WERI-Rb-1 (cell line): ENCODE measurements at places on chromosomes 7 and 10.

DNA sequence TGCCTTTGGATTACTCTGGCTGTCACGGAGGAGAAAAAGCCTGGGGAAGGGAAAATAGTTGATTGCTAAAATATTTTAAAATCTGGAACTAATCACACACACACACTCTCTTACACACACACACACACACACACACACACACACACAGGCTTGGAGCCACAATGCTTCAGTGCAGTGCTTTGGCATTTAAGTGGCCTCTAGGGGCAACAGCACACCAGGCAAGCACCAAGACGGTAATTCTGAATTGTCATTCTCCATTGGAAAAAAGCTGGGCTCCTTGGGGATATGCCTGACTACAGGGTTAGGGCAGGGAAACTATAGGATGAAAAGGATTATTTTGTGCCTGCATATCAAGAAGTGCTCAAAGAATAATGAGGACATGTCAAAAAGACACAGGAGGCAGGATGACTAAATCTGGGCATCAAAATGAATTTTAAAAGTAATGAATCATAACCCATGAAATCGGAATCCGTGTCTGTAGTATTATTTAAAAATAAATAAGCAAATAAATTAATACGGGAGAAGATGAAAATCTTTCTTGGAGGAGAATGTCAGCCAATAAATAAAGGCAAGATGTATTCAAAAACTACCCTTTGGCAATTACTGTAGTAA is 30.4 kb upstream of the DDC start:
- DNase-seq, result peak; percentile 61

- no peak for DNase-seq
Measured at GRCh38 chr7:25583621-25584020, 355.3 kb upstream of the NPVF start.

DNA sequence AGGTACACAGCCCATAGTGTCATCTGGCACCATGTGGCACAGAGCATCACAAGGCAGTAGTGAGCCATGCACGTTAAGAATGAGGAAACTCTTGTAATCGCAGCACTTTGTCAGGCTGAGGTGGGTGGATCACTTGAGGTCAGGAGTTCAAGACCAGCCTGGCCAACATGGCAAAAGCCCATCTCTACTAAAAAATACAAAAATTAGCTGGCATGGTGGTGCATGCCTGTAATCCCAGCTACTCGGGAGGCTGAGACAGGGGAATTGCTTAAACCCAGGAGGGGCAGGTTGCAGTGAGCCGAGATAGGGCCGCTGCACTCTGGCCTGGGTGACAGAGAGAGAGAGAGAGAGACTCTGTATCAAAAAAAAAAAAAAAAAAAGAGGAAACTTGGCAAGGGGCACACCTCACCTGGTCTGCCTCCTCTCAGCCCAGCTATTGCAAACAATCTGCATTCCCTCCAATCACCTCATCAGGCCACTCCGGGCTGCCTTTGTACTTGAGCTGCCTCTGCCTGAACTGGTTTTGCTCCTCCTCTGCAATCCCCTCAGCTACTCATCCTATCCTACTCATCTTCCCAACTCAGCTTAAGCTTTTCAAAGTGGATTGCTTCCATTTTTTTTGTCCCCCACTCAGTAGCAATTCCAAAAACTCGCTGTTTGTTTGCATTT is 46.0 kb upstream of the OPTN start:
- no peak for DNase-seq

- DNase-seq, result peak; percentile 37
Measured at GRCh38 chr7:14734839-14735321, 167.7 kb downstream of the DGKB start.

DNA sequence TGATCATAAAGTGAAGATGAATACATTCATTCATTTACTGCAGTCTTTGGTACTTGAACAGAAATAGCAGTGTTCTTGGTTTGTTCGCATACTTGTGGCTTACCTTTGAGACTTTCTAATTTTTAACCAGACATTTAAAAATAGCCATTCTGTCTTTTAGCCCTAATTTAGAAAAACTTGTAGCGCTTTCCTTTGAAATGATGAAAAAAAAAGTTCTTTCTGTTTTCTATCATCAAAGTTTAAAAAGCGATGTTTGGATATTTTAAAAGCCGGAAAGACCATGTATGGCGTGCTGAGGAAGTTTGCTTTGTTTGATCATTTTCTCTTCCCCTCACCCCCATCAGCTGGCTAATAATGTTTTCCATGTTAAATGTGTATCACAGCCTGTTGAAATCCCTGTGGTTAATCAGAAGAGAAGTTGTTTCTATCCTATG is 116.3 kb downstream of the CUX1 start:
- DNase-seq, result no peak

DNA sequence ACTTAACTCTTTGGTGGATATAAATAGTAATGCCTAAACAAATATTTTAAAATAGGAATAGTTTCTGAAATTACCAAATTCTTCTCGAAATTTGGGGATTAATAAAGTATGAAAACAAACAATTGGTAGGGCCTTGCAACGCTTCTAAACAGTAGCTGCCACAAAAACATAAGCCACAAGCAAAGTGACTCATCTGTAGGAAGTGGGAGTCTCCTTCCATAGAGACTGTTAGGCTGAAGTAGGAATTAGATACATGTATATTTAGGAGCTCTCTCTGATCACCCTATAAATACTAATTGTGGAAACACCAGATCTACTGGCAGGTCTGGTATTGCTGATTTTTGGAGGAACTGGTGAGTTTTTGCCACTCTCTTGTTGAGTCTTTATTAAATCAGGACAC is 5.7 kb upstream of the LMOD2 start:
- DNase-seq, result no peak

GRCh38 chr7:127392182-127392565 is 334 bp downstream of the ZNF800 start:
- peak; percentile 53 for DNase-seq

DNA sequence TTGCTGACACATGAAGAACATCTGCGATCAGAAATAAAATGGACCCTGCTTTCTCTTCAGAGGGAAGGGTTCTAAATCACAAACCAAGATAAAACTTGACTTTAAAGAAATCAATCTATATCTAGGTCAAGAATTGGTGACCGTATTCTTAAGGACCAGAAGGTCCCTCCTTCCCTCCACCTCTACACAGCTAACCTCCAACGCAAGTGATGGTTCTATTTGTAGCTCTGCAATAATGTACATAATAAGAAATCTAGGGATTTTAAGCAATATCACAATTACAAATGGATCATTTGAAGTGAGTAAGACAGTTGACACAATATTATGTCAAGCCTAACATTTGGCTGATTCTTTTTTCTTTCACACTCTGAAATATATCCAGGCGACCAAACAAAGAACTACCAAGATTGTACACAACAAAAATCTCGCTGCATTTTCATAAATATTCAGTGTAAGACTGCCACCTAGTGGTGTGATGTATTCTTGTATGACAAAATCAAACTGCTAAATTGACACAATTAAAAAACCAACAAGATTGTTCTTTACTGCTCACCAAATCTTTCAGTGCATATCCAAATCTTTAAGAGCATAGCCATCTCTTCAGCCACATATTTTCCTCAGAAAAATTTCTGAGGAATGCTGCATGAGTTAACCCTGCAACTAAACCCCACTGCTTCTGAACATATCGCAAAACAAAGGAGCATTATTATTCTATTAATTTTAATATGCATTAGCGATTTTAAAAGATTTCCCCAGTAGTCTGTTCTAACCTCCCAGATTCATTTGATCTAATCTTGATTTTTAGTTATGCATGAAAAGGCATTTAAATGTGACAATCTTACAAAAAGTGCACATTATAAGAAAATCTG is 44.5 kb downstream of the ICA1 start:
- DNase-seq, result no peak

DNA sequence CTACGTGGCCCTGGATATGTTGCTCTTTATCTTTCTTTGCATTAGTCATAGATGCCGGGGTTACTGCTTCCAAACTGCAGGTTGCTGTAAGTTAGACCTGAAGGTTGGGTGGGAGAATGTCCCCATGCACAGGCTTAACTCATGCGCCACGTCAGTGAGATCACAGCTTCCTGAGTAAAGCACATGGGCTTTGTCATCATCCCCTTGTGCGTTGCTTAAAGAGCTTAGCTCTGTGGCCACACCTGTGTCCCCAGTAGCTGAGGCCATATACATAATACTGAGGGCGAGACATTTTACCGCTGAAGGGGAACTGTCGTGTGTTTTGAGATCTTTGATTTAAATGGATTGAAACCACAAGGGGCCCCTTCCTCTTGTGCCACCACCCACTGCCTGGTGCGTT is 45.8 kb upstream of the BTBD16 start:
- peak; percentile 70 for DNase-seq

DNA sequence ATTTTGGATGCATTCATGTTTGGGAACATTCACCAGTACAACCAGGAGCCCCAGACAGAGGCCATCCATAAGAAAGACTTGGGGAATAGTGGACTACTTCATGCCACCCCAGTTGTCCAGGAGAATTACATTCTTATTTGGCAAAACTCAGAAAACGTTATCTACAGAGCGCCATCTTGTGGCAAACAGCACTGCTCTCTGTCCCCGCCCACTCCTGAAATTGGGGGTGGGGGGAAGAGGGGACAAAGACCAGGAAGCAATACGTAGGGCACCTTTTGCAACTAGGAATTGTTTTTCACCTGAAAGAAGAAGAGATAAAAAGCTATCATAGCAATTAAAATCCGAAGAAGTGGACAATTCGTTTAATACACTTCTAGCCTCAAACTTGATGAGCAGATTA is 134.6 kb upstream of the MGMT start:
- DNase-seq, result peak; percentile 67

DNA sequence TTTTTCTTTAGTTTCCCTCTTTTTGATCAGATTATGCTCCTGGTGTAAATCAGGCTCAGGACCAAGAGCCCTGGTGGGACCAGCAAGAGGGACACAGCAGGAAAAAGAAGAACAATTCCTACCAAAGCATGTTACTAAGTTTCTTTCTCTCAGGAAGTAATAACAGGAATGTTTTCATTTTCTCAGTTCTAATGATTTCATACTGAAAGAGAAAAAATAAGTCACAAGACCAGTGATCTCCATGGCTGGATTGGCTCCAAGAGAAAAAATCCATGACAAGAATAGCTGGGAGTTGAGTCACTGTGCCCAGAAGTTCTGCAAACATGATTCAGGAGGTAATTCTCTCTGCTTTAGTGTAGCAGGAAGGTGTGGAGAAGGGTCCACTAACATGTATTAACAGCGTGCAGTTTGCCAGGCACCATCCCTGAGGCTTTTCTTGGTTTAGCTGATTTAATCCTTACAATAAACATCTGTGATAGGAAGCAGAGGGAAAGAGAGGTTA is 23.8 kb upstream of the IFIT2 start:
- peak; percentile 70 for DNase-seq

DNA sequence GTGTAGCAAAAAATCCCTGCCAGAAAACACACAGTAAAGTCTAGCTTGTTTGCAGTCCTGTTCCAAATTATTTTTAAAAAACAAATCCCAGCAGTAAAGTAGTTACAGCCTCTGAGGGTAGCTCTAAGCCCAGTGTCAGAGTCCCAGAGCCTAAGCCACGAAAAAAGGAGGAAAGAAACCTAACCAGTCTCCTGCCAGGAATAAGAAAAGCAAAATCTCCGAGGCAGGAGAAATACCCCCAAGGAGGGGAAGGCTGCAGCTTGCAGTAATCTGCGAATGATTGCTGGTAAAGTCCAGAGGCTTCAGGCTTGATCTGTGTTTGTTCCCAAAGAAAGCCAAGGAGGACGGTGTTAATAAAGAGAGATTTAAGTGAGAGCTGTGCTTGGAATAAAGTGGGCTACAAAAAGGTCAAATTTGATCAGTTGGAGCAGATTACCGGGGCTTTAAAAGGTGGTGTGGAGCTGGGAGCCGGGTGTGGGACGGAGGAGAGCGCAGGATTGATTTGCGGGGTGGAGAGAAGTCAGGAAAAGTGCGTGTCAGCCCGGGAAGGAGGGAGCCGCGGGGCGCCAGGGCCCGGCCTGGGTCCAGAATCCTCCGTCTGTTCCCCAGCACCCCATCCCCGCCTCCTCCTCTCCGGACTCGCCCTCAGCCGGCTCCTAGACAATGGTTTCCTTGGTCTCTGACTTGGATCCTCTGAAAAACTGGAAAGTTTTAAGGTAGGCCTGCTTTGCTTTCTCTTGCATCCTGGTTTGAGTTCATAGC is 219.4 kb upstream of the CELF2 start:
- DNase-seq, result no peak

DNA sequence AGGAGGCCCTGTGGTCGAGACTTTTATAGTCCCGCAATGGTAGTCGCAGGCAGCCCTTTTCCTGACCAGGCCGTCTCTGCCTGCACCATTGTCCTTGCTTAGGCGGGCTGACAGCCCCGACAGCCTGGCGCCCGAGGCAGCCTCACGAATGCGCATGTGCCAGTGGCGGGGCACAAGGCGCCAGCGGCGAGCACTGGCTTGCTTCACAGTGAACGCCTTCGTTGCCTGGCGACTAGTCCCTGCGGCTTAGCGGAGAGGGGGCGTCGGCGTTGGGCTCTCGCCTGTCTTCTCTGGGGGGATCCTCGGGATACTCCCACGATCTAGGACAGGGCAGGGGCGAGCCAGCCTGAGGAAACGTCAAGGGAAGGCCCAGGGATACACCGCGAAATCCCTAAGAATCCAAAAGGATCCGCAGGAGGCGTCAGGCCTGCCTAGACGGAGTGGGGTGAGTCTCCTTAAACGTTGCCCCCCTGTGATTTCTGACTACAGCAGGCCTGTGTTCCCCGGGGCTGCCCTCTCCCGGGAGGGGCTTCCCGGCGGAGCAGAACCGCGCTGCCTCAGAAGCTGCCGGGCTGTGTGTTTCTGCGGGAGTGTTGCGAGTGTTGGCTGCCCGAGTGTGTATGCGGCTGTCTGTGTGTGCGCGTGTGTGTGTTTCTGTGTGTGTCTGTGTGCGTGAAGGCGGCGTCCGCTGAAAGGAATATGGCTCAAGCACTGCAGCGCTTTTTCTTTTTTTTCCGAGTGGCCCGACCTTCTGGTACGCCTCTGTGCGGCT is 20.5 kb upstream of the ZNF273 start:
- DNase-seq, result no peak

DNA sequence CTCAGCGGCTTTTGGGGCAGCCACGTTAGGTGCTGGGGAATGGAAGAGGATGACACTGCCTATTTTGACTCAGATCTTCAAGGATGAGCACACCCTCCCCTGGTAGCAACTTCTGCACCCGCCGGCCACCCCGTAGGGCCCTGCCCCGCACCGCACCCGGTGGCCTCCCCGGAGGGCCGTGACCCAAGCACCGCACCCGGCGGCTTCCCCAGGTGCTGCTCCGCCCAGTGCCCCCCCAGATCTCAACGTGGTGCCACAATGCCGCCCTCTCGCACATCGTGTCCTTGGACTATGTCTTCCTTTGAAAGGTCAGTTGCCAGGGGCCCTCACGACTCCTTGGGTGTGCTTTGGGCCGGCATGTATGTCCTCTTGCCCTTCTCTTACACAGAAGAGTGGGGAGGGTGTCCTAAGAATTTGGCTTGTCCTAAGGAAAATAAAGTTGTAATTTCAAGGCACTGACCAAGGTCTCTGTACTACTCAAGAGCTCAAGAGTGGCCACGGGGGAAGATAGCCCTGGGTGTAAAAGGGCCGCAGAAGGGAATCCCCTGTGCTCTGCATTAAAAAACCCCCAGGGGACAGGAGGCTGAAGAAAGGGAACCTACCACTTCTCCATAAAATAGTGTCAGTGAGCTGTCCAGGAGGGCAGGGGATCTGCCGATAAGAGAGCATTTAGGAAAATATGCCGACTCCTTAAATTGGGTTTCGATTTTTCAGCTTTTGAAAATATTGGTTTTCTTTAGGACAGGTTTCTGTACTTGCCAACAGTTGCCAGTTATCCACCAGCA is 1.6 kb upstream of the LANCL2 start:
- DNase-seq, result no peak
